ENCODE measurements at places on chromosomes 11 and 22.

- no peak for DNase-seq
Observed at GRCh38 chr22:38089474-38089851, 5.5 kb upstream of the SLC16A8 start.

DNA sequence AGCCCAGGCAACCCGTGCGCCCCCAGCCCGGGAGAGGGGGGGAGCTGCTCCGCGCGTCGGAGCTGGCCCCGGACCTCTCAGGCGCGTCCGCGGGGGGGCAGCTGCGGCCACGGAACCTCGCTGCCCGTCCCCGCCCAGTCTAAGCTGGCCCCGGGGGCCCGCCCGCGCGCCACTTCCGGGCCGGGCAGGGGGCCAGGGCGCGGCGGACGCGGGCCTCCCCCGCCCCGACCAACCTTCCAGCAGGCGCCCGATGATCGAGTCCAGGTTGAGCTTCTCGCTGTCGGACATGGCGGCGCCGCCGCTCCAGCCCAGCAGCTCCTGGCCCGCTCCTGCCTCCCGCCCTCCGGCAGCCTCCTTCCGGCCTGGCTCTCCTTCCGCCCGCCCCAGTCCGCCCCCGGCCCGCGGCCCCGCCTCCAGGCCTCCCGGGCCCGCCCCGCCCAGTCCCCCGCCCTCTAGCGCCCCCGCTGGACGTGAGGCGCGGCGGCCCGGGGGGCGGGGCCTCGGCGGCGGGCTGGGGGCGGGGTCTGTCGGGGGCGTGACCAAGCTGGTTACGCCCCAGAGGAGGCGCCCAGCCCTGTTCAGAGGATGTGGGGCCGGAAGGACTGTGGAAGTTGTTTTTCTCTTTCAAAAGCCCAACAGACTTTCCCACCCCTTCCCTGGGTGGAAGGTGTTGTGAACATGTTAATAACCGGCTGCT lies at the start of gene PPP1CA:
PPP1CA (minus strand) TSS at position 364 of the 697 bp plus-strand sequence; CDS start at position 288, 76 bp downstream.
- DNase-seq = peak; percentile 93

GRCh38 chr11:128941573-128942271 lies 949 bp downstream of the TP53AIP1 start:
- DNase-seq = no peak

GRCh38 chr11:64619811-64620380 lies 28.9 kb downstream of the SLC22A12 start:
- DNase-seq = peak; percentile 92

DNA sequence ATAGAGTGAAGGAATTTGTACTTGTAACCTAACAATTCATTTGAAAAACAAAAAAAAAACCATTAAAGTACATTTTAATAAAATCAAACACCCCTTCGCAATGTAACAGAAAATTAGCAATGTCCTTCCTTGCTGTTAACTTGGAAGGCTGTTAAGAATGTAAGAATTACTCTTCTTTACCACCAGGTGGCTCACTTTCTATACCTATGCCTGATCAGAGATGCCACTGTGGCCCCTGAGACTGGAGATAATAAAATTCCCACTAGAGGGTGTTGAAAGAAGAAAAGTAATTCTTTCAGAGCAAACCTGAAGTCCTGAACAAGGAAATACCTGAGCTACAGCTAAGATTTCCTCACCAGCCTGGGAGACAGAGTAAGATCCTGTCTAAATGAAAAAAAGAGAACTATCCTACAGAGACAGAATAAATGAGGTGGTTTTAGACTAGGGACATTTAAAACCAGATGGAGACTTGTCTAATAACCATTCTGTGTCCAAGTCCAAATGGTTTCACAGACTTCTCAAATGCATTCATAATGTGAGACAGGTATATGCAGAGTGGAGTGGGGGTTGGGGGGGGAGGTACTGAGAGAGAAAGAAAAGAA lies 1089.3 kb downstream of the FAM181B start:
- DNase-seq = peak; percentile 70

DNA sequence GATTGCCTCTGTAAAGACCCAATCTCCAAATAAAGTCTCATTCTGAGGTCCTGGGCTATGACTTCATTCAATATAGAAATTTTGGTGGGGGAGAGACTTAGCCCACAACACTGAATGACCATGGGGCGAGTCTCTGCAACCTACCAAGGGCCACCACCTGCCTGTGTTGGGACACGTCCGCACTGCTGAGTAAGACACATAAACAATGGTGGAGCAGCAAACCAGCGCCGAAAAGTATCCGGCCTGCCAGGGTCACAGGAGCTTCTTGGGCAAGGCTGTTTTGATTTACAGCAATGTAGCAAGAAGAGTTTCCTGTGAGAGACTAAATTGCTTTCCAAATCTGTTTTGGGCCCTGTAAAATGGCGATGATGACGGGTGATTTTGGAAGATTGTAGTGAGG lies 122.3 kb downstream of the SHANK2 start:
- no peak for DNase-seq

DNA sequence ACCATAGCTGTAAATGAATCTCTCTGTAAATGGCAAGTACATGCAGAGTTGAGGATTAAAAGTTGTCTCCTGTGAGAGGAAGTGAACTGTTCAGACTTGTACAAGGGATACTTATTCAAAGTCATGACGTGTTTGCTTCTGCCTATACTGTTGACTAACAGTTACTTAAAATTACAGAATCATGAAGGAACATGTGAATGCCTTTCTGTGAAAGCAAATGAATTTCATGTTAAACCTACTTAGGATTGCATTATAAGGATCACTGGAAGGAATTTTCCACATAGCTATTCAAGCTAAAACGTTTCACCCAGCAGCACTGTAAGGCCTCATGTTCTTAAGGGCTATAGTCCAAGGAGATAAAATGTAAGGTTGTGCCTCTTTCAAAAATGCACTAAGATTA lies 93.4 kb upstream of the BIRC3 start:
- no peak for DNase-seq

DNA sequence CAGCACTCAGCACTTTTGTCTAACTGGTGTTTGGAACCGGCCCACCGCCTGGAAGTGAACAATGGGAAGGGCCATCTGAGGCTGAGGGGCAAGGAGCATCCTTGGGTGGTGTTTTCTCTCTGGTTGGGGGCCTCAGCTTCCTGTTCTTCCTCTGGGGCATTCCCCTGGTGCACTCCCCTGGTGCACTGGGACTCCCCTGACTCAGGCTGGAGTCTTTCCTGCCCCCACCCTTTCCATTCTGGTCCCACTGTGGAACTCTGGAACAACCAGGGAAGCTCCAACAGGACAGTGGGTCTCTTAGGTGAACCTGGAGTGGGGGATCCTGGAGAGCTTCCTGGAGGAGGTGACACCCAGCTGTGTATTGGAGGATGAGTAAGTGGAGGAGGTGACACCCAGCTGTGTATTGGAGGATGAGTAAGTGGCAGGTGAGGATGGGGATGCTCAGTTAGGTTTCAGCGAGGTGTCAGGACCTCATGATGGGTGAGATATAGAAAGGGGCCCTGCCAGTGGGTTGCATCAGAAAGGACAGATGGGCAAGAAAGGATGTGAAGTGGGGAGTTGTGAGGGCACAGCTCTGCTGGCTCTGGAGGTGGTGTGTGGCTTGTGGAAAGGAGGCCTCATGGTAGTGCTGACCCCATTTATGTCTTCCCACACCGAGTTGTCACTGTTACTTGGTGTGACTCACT lies 132.1 kb downstream of the OSBP2 start:
- no peak for DNase-seq

- DNase-seq = no peak
Observed at GRCh38 chr11:7673724-7674434, 579 bp upstream of the CYB5R2 start.

DNA sequence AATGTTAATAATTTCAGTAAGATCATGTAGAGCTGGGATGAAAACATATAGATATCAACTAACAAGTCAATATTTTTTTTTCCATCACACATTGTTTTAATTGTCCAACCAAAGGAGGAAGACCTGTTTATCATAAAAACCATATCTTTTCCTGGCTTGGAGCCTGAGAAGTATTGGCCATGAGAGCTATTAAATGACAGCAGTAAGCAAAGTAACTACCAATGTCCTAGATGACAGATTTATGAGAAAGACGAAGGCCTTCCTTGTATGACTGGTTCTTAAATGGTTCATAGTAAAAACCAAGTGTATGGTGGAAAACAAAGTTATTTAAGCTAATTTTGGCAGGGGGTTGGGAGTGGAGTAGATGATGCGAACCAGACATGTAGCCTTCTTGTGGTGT lies 1147.1 kb upstream of the TENM4 start:
- no peak for DNase-seq

- DNase-seq = peak; percentile 61
Observed at GRCh38 chr11:112085822-112086421, 634 bp downstream of the TIMM8B start.

GRCh38 chr22:30890686-30891442 lies 77.7 kb downstream of the MORC2 start:
- DNase-seq = peak; percentile 31

- no peak for DNase-seq
Observed at GRCh38 chr11:32615422-32615821, 31.8 kb downstream of the EIF3M start.

- no peak for DNase-seq
Observed at GRCh38 chr22:38432264-38432663, 22.7 kb downstream of the KCNJ4 start.

GRCh38 chr11:86115542-86116385 lies 46.9 kb upstream of the PICALM start:
- no peak for DNase-seq

DNA sequence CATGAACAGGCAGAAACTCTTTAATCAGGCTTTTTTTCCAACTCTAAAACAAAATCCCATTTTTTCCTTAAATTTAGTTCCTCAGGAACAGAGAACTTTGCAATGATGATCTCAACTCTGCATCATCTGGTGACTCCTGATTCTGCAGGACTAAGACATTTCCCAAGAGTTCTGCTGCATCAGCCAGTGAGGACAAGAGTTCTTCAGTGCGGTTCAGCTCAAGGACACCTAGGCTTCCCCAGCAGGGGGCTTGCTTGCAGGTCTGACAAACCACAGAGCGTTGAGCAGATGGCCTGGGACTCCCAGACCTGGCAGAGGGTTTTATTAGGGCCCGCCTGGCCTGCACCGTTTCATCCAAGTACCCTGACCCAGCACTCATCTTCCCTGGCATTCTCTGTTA lies 6.4 kb downstream of the CDCA5 start:
- peak; percentile 51 for DNase-seq

DNA sequence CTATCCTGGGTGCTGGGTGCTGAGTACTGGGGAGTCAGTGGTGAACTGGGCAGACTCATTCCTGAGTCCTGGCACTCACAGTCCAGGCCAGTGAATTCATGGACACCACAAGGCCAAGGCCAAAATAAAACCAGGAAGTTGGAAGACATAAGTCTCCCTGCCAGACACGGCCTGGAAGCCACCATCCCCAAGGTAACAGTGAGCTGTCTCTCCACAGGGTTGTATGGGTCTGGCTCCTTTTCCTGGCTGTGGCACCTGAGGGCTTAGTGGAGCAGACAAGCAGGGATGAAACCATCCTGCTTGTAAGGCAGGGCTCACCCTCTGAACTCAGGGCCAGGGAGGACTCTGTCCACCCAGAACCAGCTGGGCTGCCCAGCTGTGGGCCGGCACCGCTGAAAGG lies 54.7 kb upstream of the ALX4 start:
- no peak for DNase-seq

DNA sequence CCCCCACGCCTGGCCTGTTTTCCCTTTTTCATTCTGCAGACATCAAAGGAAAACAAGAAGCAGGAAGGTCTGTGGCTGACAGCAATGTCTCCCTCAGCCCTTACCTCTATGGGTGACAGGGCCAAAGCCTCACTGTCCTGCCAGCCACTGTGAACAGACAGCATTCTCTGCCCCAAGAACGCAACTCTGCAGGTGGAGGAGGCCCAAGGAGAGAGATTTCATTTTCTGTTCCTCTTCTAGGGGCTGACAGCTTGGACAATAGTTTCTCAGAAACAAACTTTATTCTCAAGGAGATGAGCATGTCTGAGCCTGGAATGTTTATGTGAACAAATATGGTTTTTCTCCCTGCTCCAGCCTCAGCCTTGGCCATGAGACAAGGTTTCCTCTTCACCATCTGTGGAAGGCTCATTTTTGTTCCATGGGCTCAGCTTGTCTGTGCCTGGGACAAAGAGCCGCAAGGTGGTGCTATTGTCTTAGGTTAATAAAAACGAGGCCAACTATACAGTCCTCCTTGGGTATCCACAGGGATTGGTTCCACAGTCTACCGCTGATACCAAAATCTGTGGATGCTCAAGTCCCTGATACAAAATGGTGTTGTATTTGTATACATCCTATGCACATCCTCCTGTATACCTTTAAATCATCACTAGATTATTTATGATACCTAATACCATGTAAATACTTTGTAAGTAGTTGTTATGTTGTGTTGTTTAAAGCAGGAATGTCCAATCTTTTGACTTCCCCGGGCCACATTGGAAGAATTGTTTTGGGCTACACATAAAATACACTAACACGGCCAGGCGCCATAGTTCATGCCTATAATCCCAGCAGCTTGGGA lies 5.8 kb downstream of the PIWIL3 start:
- peak; percentile 68 for DNase-seq

DNA sequence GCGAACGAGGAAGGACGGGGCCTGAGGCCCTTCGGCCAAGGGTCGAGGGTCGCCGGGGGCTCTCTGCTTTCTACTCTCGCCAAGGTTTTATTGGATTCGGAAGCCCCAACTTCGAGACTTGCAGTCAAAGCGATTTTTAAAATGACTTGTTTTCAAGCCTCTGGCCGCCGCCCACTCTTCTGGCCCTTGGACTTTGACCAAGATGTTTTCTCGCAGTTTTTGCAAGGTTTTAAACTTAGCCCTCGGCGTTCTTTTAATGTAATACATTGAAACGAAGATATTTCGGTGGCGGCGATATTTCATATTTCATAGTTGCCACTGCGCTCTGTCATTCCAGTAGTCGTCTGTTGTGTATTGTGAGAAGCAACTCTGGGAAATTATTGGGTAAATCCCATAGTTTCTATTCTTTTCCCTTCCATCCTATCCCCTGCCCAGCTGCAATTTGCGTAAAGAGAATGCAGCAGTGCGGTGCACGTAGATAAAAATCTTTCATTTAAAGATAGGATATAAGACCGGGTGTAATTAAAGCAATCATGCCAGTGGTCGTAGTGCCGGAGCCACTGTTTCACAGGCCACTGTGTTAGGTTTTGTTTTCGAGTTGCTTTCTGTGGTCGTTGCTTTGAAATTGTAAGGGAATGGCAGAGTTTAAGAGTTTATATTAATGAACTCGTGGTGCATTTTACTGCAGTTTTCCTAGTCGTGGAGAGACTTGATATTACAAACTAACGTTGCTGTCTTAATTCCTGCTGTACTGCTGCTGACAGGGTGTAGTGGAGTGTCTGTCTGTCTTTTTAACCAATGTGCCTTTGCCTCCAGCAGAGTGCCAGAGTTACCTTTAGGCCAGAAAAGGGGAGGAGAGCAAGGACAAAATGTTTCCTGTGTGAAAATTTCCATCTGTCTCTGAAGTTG lies 702 bp downstream of the BIRC2 start:
- DNase-seq = peak; percentile 65
